ENCODE measurements at places on chromosomes 2 and 18.

DNA sequence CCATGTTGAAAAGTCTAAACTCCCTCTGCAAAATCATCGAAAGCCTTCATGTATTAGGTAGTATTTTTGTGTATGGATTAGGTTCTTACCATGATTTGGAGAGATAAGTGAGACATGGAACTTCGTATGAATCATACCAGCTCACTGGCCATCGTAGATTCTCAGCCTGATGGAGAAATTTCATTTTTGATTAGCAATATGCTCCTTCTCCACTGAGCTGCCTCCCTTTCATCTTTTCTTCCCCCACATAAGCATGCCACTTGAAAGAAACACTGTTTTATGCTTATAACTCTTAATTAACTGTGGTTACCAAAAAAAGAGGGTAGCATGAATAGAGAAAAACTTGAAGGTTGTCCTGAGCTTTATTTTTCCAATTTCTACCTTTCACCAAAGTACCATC lies 111.9 kb downstream of the NCK2 start:
- no peak overlapping the region for H3K4me3 ChIP-seq
- no peaks in the 10 kb centered on the region for H3K27me3 ChIP-seq
- no peak for DNase-seq
- H3K27ac ChIP-seq = peak overlapping the region; percentile 53

DNA sequence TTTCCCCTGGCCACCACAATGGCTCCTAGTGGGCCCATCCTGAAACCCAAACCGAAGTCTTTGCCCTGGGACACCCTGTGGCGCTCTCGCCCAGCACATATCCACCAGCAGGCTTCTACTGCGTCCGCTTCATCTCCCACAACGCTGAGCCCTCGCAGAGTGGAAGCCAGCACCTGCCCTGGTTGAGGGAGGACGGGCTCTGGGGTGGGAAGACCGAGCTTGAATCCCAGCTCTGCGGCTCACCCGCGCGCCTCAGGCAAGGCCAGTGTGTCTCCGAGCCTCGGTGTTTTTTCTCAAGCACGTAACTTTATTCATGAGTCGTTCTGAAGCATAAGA lies 15.6 kb downstream of the KLF11 start:
- H3K4me3 ChIP-seq = no peak overlapping the region
- H3K27me3 ChIP-seq = no peaks in the 10 kb centered on the region
- DNase-seq = no peak
- H3K4me1 ChIP-seq = peaks cover 18% of the 10 kb centered on the region
- no peak overlapping the region for H3K27ac ChIP-seq

GRCh38 chr2:122132147-122132691 lies 376.8 kb downstream of the TSN start:
- peaks cover 5% of the 10 kb centered on the region for H3K36me3 ChIP-seq
- H3K4me1 ChIP-seq = peaks cover 15% of the 10 kb centered on the region
- H3K27ac ChIP-seq = no peak overlapping the region
- H3K27me3 ChIP-seq = no peaks in the 10 kb centered on the region
- no peak overlapping the region for H3K4me3 ChIP-seq
- DNase-seq = no peak

DNA sequence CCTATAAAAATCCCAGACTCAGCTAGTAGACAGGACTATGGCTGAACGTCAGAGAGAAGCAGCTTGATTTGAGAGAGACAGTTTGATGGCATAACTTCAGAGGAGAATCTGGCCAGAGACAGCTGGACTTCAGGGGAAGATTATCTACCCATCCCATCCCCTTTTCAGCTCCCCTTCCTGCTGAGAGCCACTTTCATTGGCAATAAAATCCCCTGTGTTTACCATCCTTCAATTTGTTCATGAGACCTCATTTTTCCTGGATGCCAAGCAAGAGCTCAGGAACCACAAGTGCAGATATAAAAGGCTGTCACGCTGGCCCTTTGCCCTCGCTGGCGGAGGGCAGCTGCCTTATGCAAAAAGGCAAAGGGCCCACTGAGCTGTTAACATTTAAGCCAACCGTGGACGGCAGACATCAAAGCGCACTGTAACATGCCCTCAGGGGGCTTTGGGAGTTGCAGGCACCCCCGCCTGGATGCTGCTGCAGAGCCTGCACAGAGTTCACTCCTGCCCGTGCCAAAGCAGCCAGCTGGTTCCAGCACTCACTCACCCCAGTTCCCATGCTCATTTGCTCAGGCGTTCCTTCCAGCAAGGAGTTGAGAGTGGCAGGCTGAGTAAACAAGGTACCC lies 164.3 kb upstream of the PGAP1 start:
- H3K27me3 ChIP-seq = no peaks in the 10 kb centered on the region
- H3K4me1 ChIP-seq = peaks cover 59% of the 10 kb centered on the region
- no peak overlapping the region for H3K27ac ChIP-seq
- no peak for DNase-seq
- H3K4me3 ChIP-seq = no peak overlapping the region

GRCh38 chr2:10493634-10494281 lies 45.6 kb upstream of the ODC1 start:
- peaks cover 21% of the 10 kb centered on the region for H3K27me3 ChIP-seq
- H3K36me3 ChIP-seq = peaks cover 6% of the 10 kb centered on the region
- H3K4me3 ChIP-seq = no peak overlapping the region
- no peak overlapping the region for H3K27ac ChIP-seq
- no peak for DNase-seq
- no peaks in the 10 kb centered on the region for H3K4me1 ChIP-seq

DNA sequence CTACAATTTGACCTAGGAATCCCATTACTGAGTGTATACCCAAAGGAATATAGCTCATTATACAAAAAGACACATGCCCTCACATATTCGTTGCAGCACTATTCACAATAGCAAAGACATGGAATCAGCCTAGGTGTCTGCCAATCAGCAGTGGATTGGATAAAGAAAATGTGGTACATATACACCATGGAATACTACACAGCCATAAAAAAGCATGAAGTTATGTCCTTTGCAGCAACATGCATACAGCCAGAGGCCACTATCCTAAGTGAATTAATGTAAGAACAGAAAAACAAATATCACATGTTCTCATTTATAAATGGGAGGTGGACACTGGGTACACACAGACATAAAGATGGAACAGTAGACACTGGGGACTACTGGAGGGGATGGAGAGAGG lies 54.0 kb downstream of the GREB1L start:
- H3K27me3 ChIP-seq = no peaks in the 10 kb centered on the region
- no peak for DNase-seq
- H3K4me3 ChIP-seq = no peak overlapping the region
- no peak overlapping the region for H3K27ac ChIP-seq
- H3K4me1 ChIP-seq = peaks cover 15% of the 10 kb centered on the region
- H3K36me3 ChIP-seq = no peaks in the 10 kb centered on the region

GRCh38 chr2:164621764-164622105 lies 453 bp upstream of the GRB14 start:
- H3K27me3 ChIP-seq = peaks cover 21% of the 10 kb centered on the region
- peak overlapping the region; percentile 83 for H3K4me3 ChIP-seq
- H3K4me1 ChIP-seq = peaks cover 35% of the 10 kb centered on the region
- H3K27ac ChIP-seq = peak overlapping the region; percentile 62
- no peak for DNase-seq

DNA sequence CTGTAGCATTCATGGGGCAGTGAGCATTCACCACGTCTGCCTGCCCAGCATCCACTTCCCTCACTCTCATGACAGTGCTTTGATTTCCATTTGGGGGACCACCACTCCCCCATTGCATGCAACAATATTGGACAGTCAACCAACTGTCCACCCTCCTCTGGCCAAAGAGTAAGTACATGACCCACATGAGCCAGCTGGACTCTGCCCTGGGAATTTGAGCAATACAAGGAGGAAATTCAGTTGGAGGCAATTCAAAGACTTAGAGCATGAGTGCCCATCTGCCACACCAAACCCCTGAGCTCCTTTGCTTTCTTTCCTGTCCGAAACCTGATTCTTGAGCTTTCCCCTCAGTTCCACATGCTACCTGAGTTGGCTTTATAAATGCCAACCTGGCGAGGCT lies 41.7 kb upstream of the PNO1 start:
- no peaks in the 10 kb centered on the region for H3K36me3 ChIP-seq
- H3K27me3 ChIP-seq = peaks cover 24% of the 10 kb centered on the region
- no peak overlapping the region for H3K27ac ChIP-seq
- H3K4me3 ChIP-seq = no peak overlapping the region
- peaks cover 1% of the 10 kb centered on the region for H3K4me1 ChIP-seq
- no peak for DNase-seq

DNA sequence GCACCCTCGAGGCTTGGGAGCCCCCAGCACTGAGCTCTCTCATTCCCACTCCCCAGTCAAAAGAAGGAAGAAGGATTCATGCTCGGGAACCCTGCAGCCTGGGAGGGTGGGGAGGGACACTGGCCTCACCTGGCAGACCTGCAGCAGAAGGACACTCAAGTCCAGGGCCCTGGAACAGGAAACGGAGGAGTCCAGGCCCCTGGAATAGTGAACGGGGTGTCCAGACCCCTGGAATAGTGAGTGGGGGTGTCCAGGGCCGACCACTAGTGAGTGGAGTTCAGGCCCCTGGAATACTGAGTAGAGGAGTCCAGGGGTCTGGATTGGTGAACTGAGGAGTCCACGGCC lies 292.5 kb downstream of the NDUFA10 start:
- H3K36me3 ChIP-seq = no peaks in the 10 kb centered on the region
- H3K27ac ChIP-seq = no peak overlapping the region
- H3K4me1 ChIP-seq = no peaks in the 10 kb centered on the region
- H3K27me3 ChIP-seq = peaks cover 16% of the 10 kb centered on the region

DNA sequence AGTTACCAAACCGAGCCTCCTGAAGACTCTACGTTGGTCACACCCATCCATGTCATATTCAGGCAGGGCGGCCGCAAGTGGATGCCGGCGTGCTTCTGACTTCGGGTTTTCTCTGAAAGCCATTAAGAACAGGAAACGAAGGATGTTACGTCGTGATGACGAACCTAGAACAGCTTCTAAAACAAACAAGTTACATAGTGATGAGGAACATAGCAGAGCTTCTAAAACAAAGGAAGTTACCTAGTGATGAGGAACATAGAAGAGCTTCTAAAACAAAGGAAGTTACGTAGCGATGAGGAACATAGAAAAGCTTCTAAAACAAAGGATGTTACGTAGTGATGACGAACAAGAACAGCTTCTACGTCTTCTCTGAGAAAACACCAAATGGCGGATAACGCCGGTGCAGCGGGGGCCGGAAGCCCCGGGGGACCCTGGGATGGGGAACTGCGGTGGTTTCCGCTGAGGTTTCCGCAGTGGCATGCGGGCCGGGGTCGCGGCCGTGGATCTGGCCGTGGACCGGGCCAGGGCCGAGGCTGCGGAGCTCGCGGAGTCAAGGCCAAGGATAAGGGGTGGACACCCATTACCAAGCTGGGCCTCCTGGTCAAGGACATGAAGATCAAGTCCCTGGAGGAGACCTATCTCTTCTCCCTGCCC lies 141.1 kb downstream of the SOCS6 start:
- DNase-seq = no peak
- H3K36me3 ChIP-seq = no peaks in the 10 kb centered on the region
- H3K4me1 ChIP-seq = peaks cover 22% of the 10 kb centered on the region
- no peaks in the 10 kb centered on the region for H3K27me3 ChIP-seq
- no peak overlapping the region for H3K27ac ChIP-seq
- H3K4me3 ChIP-seq = no peak overlapping the region

DNA sequence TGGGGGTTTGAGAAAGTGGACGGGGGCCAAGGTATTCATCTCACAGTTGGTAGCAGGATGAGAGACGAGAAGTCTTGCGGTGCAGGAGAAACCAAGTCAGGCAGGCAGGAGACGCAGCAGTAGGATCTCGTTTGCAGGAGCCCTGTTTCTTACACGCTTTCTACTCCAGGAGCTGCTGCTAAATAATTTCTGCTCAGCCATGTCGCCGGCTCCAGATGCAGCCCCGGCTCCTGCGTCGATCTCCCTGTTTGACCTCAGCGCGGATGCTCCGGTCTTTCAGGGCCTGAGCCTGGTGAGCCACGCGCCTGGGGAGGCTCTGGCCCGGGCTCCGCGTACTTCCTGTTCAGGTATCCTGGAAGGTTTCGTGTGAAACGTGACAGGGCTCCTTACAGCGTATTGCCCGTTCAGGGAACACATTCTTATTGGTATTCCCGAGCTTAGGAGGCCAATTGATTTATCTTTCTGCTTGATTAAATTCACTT lies 494 bp downstream of the ANKZF1 start:
- H3K4me1 ChIP-seq = peaks cover 23% of the 10 kb centered on the region
- H3K27me3 ChIP-seq = no peaks in the 10 kb centered on the region
- peak; percentile 55 for DNase-seq
- H3K4me3 ChIP-seq = peak overlapping the region; percentile 99

DNA sequence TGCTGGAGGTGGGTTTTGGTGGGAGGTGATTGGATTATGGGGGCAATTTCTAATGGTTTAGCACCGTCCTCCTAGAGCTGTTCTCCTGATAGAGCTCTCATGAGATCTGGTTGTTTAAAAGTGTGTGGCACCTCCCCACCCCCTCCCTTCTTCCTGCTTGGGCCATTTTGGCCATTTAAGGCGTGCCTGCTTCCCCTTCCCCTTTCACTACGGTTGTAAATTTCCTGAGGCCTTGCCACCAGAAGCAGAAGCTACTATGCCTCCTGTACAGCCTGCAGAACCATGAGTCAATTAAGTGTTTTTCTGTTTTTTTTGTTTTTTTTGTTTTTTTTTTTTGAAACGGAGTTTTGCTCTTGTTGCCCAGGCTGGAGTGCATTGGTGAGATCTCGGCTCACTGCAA lies 335.7 kb upstream of the HS6ST1 start:
- DNase-seq = no peak
- H3K36me3 ChIP-seq = no peaks in the 10 kb centered on the region

GRCh38 chr2:201128033-201128432 lies 12.1 kb downstream of the CFLAR start:
- no peak for DNase-seq
- no peak overlapping the region for H3K4me3 ChIP-seq
- H3K27ac ChIP-seq = no peak overlapping the region
- peaks cover 2% of the 10 kb centered on the region for H3K36me3 ChIP-seq

- H3K4me3 ChIP-seq = no peak overlapping the region
- H3K27ac ChIP-seq = no peak overlapping the region
- DNase-seq = no peak
- no peaks in the 10 kb centered on the region for H3K4me1 ChIP-seq
- no peaks in the 10 kb centered on the region for H3K27me3 ChIP-seq
Measured at GRCh38 chr2:11260979-11261378, 83.5 kb downstream of the ROCK2 start.

Measured in mesothelial cell of epicardium (in vitro differentiated cells).